ENCODE measurements at places on chromosomes 2 and 18.

- no peak for DNase-seq
Observed at GRCh38 chr18:46652372-46652771, 4.6 kb downstream of the LOXHD1 start.

GRCh38 chr2:161425728-161426454, 9.8 kb downstream of the TBR1 start:
- no peak for DNase-seq

DNA sequence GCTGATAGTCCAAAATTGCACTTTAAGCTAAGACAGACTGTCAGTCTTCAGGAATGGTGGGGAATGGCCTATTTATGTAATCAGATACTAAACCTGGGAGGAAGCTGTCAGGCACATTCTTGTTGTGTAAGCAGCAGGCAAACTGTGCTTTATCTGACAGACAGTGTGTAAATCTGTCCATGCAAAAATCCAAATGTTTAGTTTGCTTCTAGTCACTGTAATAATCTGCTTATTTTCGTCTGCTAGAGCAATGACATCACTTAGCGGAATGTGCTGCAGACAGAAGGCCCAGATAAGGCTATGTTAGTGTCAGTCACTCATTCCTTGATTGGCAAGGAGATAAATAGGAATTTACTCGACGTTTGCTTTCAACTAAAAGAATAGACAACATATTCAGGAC, 263.5 kb downstream of the ZNF407 start:
- DNase-seq, result no peak

GRCh38 chr18:23619388-23619881, 33.1 kb upstream of the NPC1 start:
- DNase-seq, result no peak

GRCh38 chr2:127014630-127015029, 92.3 kb downstream of the BIN1 start:
- DNase-seq, result no peak

GRCh38 chr18:32095192-32095899, 3.7 kb downstream of the RNF138 start:
- DNase-seq, result no peak

GRCh38 chr2:154688373-154688772, 10.1 kb upstream of the KCNJ3 start:
- DNase-seq, result no peak

DNA sequence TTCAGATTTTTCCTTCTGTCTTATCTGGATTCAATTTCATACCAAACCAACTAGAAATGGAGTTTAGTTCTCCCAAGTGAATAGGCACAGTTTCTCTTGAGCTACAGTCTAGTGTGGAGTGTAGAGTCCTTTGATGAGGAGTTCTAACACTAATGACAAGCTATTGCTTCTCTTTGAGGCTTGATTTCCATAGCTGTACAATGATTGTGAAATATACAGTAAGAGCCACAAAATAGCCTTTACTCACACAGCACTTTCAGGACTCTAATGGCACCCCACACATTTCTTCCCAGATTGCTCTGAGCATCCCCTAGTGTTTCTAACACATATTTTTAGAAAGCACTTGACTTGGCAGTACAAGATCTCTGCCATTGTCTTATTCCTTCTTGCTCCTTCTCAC, 153.3 kb downstream of the LRRTM1 start:
- no peak for DNase-seq

GRCh38 chr2:199468561-199469513, 11.1 kb upstream of the SATB2 start:
- no peak for DNase-seq

GRCh38 chr18:32036506-32037180, 18.0 kb downstream of the RNF125 start:
- DNase-seq, result no peak

GRCh38 chr2:215573496-215573895, 137.6 kb upstream of the FN1 start:
- DNase-seq, result no peak

GRCh38 chr2:100893392-100894104, 73.6 kb downstream of the NPAS2 start:
- DNase-seq, result no peak

DNA sequence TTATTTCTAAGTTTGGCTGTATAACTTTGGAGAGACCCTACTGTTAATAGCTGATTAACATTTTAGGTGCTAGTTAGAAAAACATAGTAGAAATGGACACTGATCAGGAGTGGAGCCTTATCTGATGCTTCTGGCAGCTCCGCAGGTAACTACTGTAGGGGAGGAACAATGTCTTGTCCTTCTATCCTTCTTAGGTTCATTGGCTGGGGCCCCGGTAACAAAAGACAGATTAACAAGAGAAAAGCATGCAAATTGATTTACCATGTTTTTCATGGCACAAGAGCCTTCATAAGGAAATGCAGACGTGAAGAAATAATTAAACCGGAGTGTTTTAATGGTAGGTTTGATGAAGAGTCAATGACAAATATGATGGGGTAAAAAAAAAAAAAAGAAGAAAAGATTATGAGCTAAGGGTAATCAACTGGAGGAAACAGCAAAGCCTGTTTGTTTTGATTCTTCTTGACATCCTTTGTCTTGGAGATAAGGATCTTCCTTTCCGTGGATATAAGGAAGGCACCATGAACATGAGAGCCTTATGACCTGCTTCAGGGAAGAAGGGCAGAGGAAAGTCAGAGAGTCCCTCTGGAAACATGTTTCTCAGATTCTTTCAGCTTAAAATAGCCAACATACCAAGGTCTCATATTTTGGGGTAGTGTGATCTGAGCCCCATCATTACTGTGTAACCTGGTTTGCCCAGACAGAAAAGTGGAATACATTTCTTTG, 62.4 kb upstream of the GCFC2 start:
- no peak for DNase-seq

GRCh38 chr2:20035955-20036666, 15.3 kb downstream of the LAPTM4A start:
- no peak for DNase-seq

- no peak for DNase-seq
Observed at GRCh38 chr18:8715599-8715998, 10.2 kb downstream of the MTCL1 start.

DNA sequence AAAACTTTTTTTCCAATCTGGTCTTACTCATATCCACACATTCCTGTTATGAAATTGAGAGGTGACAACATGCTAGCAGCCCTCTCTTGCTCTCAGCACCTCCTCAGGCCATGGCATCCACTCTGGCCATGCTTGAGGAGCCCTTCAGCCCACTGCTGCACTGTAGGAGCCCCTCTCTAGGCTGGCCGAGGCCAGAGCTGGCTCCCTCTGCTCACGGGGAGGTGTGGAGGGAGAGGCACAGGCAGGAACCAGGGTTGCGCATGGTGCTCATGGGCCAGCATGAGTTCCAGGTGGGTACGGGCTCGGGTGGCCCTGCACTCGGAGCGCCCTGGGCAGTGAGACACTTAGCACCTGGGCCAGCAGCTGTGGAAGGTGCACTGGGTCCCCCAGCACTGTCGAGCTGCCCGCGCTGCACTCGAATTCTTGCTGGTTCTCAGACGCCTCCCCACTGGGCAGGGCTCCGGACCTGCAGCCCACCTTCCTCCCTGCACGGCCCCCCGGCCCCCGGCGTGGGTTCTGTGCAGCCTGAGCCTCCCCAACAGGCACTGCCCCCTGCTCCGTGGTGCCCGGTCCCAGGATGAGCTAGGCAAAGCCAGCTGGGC, 1669.6 kb upstream of the CELF4 start:
- DNase-seq, result no peak

GRCh38 chr2:239793836-239794235, 231.3 kb downstream of the NDUFA10 start:
- no peak for DNase-seq

GRCh38 chr2:123747326-123747725, 277.8 kb upstream of the CNTNAP5 start:
- no peak for DNase-seq

- DNase-seq, result no peak
Observed at GRCh38 chr2:191854382-191855372, 7.8 kb upstream of the CAVIN2 start.

- no peak for DNase-seq
Observed at GRCh38 chr2:673615-674320, 3.4 kb downstream of the TMEM18 start.

GRCh38 chr18:26575865-26576217, 27.5 kb upstream of the KCTD1 start:
- DNase-seq, result no peak

DNA sequence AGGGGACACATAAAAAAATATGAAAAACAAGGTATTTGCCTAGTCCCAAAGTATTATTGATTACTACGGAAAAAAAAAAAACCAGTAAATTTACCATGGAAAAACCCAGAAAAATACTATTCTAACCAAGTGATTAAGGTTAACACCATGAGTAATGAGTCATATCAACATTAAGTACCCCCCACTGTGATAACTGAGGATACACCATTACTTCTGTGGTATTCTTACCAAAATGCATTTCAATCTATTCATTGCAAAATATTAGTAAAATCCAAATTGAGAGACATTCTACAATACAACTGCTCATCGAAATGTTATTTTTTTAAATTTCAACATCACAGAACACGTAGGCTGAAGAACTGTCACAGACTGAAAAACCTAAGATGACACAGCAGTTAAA, 669.8 kb downstream of the ZEB2 start:
- no peak for DNase-seq

DNA sequence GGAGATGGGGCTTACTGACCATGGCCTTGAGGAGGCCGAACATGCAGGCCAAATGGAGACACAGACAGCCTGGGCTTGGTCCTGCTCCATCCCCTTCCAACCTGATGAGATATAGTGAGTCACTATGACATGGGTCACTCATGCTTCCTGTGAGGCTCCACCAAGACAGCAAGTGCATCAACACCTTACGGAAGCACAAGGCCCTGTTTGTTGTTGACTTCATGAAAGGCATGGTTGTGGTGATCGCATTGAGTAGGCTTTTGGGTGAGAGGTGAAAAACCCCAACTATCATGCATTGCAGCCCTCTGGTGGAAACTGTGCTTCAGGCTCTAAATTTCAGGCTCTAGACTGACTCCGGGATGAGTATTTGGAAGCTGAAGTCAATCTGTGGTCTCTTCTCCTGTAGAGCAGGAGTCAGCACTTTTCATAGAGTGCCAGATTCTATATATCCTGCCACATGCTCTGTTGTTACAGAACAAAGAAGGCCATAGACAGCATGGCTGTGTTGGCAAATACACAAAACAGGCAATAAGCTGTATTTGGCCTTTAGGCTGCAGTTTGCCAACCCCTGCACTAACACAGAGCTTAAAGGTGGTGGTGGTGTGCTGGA, 10.1 kb downstream of the IL37 start:
- no peak for DNase-seq

- DNase-seq, result no peak
Observed at GRCh38 chr2:175834477-175834876, 167.6 kb downstream of the LNPK start.

GRCh38 chr2:38448692-38449410, 71.8 kb upstream of the ATL2 start:
- DNase-seq, result no peak

DNA sequence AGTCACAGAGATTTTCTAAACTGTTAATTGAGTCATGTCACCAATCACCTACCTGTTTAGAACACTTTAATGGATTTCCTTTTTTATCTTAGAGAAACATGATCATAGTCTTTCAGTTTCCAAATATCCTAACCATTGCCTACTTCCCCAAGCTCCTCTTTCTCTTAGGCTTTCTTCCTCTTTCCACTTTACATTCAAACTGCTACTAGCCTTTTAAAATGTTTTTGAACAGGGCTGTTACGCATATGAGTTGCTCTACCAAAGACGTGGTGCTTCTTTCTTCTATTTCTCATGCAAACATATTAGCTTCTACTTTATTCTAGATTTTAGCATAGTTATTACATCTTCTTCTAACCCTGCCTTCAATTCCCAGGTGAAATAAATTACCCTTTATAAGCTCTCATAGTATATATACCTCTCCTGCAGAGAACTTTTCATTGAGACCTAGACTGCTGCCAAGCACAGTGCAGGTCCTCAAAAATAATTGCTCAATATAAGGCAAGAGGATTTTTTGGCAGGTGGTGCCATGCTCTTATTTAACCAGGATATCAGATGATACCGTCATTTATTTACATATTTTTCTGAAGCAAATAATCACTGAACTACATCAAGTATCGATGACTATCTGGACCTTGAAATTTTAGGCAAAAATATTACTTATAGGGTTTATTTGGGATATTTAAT, 937.1 kb downstream of the TSN start:
- DNase-seq, result no peak

DNA sequence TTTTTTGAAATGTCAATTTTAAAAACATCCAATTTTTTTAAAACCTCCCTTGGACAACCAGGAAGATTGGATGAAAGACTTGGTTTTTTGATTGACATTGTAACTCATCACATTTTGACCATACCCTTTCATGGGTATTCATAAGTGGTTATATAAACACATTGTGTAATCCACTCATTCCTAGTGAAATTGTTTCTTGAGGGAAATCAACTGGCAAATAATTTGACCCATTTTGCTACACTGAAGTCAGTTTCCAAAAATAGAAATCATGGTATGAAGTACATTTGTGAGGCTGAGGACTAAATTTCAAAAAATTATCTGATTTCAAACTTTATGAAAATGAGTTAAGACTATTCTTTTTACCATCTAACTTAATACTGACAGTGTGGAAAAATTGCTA, 31.5 kb downstream of the FBXO48 start:
- no peak for DNase-seq

DNA sequence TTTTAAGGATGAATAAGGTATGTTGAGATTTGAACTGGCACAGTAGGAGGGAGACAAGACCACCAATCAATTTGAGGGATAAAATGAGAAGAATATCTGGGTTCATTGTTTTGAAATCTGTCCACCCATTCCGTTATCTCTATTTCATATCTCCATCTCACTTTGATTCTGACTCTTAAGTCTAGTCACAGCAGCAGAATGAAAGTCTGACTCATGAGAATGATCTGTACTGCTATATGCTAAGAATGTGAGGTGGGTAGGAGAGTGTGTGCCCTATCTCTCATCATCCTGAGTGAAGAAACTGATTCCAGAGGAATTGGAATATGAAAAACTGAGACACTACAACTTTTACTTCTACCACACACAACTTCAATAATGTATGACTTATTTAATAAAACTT, 1994.5 kb upstream of the PIK3C3 start:
- DNase-seq, result no peak

DNA sequence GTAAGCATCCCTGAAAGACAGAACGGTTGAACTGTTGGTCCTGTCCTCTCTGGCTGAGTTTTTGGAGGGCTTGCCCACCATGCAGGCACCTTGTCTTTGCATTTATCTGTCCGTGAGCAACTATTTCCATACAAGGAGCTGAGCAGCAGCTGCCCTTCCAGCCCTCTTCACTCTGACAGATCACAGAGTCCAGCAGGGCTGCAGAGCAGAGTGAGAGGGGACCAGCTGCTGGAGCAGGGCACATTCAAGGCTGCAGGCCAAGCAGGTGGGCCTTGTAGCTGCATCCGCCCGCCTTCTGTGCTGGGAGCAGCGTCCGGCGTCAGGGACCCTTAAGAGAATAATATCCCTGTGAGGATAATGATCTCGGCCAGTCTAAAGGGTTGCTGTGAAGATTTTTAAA, 9.5 kb downstream of the SMYD1 start:
- no peak for DNase-seq

DNA sequence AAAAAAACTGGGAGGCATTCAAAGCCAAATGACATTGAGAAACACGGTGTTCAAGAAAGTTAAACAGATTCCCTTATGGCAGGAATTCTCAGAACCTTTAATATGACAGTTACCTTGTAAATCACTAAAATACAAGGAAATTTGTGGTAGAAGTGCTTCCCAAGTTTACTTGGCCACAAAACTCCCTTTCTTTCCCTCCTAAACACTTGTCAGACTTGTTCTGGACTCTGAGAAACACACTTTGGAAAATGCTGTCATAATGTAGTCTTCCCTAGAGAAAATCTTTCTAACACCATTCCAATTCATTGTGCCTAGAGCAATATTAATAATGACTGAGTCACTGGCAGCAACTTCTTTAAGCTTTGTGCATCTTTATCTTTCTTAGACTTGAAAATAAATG, 140.4 kb downstream of the ANKRD44 start:
- no peak for DNase-seq

Measured in D721Med (cell line).